ENCODE measurements at places on chromosomes 6 and 20.

GRCh38 chr6:81515562-81516453, 236.7 kb downstream of the TENT5A start:
- DNase-seq: no peak

GRCh38 chr6:85092226-85092625, 327.8 kb upstream of the TBX18 start:
- no peak for DNase-seq

- DNase-seq: no peak
Measured at GRCh38 chr6:43376551-43376981, 7.1 kb upstream of the ZNF318 start.

- DNase-seq: no peak
Measured at GRCh38 chr20:50968289-50968688, 9.7 kb downstream of the MOCS3 start.

DNA sequence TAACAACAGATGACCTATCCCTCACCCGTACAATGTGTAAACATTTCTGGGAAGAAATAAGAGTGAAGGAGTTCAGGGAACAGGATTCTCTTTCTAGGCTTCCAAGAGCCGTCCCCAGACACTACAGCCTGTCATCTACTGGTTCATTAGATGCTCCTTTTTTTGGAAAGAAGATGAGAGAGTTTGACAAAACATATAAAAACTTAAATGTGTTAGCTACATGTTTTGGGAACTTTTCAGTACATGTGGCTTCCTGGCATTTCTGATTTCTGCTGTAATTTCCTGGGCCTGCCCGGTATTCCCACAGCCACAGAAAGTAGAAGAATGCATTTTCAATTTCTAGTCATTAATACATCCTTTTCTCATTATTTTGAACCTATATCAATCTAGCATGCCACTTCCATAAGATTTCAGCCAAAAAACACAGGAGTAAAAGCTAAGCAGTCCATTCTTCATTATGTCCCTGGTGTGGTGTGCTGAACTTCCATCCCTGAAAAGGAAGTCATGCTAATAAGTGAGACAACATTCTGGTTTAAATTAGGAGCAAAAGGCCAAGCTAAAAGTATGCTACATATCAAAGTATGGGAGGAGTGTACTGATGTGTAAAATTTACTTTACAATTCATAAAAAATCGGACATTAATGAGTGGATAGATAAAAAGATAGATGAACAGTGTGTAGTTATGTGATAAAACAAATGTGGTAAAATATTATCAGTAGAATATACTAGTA, 198.2 kb downstream of the WDR27 start:
- no peak for DNase-seq

- no peak for DNase-seq
Measured at GRCh38 chr6:118740372-118740771, 89.0 kb upstream of the CEP85L start.
